Effector memory CD8-positive, alpha-beta T cell (primary cell): ENCODE measurements at places on chromosomes 2 and 18.
A peak's percentile ranks its signal among the peaks of the same experiment; 100 is the strongest.

DNA sequence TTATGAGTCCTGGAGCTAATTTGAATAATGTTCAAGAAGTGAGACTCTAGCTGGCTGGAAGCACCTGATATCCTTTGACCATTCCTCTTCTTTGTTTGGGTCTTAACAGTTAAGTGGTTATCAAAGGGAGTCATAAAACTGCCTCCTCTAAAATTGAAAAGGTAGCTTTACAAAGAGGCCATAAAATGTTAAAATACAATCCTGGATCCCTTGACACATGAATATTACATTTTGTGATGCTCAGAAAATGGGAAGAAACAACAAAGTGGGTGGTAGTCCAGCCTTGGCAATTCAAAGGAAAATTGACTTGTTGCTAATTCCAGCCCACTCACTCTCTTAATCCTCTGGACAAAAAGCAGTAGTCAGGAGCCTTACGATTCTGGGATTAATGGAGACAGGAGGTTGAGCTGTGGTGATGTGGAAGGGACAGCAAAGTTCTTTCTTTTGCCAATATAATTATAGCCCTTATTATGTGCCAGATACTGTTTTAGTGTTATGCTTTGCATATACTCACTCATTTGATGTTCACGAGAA is 339.2 kb downstream of the PDE11A start:
- H3K27me3 ChIP-seq, result peaks cover 78% of the 10 kb centered on the region
- DNase-seq, result no peak
- no peak overlapping the region for H3K4me3 ChIP-seq

DNA sequence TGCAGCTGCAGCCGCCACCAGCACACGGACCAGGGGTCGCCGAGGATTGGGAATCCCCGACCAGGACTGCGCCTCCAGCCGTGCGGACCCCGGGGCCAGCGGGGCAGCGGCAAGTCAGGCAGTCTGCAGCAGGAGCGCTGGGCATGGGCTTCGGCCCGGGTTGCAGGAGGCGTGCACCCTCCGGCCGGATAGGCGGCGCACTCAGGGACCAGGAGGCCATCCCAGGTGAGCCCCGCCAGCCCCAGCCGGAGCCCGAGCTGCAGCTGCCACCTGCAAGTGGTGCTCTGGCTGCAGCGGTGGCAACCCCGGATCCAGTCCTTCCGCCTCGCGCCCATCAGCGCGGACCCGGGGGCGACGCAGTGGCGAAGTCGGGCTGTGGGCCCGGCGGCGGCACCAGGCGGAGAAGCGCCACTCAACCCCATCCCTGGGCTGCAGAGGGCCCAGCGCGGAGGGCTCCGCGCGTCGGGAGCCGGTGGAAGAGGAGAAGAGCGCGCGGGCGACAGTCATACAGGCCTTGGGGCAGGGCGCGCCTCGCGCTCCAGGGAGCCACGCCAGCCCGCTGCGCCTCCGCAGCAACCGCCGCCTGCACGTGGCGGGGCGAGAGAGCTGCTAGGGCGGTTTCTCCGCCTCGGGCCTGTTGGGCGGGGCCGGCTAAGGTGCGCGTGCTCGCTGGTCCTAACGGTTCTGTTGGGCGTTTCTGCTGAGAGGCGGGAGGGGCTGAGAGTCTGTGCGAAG is 73.8 kb downstream of the RPIA start:
- H3K36me3 ChIP-seq, result no peaks in the 10 kb centered on the region
- H3K4me1 ChIP-seq, result no peaks in the 10 kb centered on the region
- H3K4me3 ChIP-seq, result peak overlapping the region; percentile 18

DNA sequence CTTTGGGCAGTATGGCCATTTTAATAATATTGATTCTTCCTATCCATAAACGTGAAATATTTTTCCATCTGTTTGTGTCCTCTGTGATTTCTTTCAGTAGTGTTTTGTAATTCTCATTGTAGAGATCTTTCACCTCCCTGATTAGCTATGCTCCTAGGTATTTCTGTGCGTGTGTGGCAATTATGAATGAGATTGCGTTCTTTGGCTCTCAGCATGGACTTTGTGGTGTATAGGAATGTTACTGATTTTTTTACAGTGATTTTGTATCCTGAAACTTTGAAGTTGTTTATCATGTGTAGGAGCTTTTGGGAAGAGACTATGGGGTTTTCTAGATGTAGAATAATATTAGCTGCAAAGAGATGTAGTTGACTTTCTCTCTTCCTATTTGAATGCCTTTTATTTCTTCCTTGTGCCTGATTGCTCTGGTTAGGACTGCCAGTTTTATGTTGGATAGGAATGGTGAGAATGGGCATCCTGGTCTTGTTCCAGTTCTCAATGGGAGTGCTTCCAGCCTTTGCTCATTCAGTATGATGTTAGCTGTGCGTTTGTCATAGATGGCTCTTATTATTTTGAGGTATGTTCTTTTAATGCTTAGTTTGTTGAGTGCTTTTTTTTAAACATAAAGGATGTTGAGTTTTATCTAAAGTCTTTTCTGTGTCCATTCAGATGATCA is 27.0 kb upstream of the THUMPD2 start:
- peaks cover 11% of the 10 kb centered on the region for H3K27me3 ChIP-seq
- no peak for DNase-seq
- no peak overlapping the region for H3K4me3 ChIP-seq
- no peak overlapping the region for H3K27ac ChIP-seq
- H3K36me3 ChIP-seq, result no peaks in the 10 kb centered on the region

DNA sequence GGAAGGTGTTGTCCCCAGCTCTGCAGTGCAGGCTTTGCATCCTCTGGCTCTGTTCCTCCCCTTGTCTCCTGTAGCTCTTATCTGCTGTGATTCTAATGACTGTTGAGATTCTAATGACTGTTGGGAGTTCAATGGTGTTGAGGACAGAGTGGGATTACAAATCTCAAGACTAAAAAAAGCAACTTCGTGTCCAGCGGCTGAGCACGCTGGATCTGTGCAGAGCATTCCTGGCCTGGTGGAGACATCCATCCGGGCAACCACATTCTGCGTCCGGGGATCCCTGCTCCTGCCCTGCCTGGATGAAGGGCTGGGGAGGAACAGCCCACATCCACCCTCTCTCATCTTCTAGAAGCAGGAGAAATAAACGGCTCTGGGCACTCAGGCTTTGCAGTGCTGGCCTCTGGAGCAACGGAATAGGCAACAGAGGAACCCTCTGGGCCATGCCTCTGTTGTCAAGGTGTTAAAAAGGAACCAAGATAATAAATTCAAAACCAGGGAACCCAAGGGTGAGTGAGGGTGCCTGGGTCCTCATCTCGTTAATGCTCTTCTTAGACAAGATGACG is 106.7 kb upstream of the ASB18 start:
- H3K27me3 ChIP-seq, result peaks cover 72% of the 10 kb centered on the region
- H3K4me1 ChIP-seq, result peaks cover 26% of the 10 kb centered on the region
- no peak overlapping the region for H3K27ac ChIP-seq

DNA sequence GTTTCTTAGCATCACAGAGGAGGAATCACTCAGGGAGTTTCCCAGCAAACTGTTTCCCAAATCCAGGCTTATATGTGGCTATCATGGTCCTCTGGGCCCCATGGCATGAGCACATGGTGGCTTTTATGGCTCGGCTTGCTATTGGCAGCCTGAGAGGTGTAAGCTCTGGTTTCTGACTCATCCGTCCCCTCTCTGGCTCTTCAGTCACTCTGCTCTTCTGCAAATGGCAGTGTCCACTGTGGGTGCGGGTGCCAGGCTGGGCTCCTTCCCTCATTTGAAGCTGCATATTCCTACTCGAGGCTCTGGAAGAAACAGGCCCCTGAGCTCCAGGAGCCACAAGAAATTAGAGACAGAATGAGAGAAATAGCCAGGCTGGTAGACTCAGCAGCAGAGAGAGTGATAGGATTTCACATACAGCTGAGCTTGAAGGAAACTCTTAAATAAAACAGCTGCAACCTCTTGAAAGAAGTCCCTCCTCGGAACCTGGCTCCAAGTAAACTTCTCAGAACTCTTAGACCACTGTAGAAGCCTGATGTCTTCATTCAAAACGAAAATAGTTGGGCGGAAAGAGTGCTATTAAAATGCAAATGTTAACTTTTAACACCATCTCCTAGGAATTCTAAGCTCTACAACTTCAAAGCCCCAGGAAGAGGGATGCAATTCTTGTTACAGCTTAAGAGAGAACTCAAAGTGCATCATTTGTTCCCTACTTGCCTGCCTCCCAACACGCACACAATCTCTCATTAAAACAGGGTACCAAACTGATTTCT is 212.6 kb upstream of the SP5 start:
- no peaks in the 10 kb centered on the region for H3K36me3 ChIP-seq
- H3K27me3 ChIP-seq, result peaks cover 20% of the 10 kb centered on the region
- DNase-seq, result no peak
- peaks cover 10% of the 10 kb centered on the region for H3K4me1 ChIP-seq
- no peak overlapping the region for H3K27ac ChIP-seq

GRCh38 chr2:203873461-203873860 is 5.9 kb downstream of the CTLA4 start:
- no peak for DNase-seq
- no peak overlapping the region for H3K27ac ChIP-seq
- no peaks in the 10 kb centered on the region for H3K27me3 ChIP-seq
- H3K36me3 ChIP-seq, result peaks cover 18% of the 10 kb centered on the region

- no peaks in the 10 kb centered on the region for H3K36me3 ChIP-seq
- no peak overlapping the region for H3K4me3 ChIP-seq
- no peaks in the 10 kb centered on the region for H3K27me3 ChIP-seq
- no peak for DNase-seq
- peak overlapping the region; percentile 5 for H3K27ac ChIP-seq
Observed at GRCh38 chr2:152613235-152613634, 104.0 kb downstream of the PRPF40A start.

- DNase-seq, result no peak
- H3K4me3 ChIP-seq, result no peak overlapping the region
- H3K27me3 ChIP-seq, result no peaks in the 10 kb centered on the region
- peak overlapping the region; percentile 39 for H3K27ac ChIP-seq
- peaks cover 12% of the 10 kb centered on the region for H3K36me3 ChIP-seq
Observed at GRCh38 chr2:238423561-238424312, 3.0 kb upstream of the ASB1 start.

DNA sequence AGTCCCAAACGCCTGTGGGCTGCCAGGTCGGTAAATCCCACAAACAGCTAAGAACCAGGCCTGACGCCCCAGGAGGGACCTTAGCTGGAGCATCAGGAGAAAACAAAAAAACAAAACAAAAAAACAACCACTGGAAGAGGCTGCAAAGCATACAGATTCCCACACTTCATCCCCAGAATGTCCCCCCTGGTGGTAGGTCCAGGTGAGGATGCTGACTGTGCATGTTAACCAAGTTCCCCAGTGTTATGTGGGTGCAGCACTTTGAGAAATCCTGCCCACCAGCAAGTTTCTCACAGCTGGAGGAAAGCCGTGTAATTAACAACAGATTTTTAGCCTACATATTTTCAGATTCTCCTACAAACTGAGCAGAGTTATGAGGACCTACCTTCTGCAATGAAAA is 15.1 kb downstream of the ST3GAL5 start:
- DNase-seq, result no peak
- no peak overlapping the region for H3K27ac ChIP-seq

DNA sequence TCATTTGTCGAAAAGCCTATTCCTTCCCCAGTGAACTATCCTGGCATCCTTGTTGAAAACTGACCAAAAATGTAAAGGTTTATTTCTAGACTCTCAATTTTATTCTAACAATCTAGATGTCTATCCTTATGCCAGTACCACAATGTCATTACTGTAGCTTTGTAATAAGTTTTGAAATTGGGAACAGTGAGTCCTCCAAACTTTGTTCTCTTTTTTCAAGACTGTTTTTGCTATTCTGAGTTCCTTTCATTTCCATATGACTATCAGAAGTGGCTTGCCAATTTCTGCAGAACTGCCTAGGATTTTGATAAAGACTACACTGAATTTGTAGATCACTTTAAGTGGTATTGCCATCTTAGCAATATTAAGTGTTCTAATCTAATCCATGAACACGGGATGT is 9.7 kb downstream of the STARD7 start:
- no peaks in the 10 kb centered on the region for H3K27me3 ChIP-seq
- peaks cover 61% of the 10 kb centered on the region for H3K4me1 ChIP-seq
- DNase-seq, result no peak
- no peak overlapping the region for H3K4me3 ChIP-seq

DNA sequence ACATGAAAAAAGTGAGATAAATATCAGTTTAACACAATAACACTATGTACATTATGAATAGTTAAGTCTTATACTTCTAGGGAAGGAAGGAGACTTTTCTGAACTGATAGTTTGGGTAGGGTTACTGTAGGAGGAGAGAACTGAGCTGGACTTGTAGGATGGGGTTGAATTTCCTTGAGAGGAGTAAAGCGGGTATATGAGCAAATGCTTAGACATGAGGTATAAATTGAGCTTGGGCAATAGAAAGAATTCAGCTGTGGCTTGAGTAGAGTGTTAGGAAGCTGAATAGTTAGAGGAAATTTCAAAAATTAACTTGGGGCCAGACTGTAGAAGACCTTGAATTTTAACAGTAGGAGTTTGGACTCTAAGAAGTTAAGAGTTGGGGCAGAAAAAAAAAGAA is 45.1 kb downstream of the LCLAT1 start:
- H3K36me3 ChIP-seq, result no peaks in the 10 kb centered on the region
- H3K4me3 ChIP-seq, result no peak overlapping the region
- H3K27ac ChIP-seq, result no peak overlapping the region
- H3K4me1 ChIP-seq, result peaks cover 41% of the 10 kb centered on the region

DNA sequence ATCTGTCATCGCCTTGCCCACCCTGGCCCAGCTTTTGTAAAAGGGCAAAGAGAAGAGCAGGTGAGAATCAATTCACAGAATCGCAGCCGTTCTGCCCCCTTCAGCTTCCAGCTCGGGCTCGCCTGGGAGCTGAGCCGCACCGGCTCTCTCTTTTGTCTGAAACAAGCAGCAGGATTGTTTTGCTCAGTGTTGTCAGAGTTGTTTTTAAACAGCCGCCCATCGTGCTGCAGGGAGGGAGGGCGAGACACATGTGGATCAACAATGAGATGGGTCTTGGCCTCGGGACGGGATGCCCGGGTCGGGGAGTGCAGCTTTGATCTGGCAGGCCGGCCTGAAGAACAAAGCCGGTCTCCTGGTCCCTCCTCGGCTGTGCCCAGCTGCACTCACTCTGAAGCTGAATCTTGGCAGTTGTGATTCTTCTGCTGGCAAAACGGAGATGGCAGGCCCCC is 39.7 kb upstream of the HDAC4 start:
- H3K4me1 ChIP-seq, result peaks cover 28% of the 10 kb centered on the region
- H3K4me3 ChIP-seq, result peak overlapping the region; percentile 74
- H3K27me3 ChIP-seq, result peaks cover 45% of the 10 kb centered on the region
- H3K27ac ChIP-seq, result no peak overlapping the region
- no peak for DNase-seq

DNA sequence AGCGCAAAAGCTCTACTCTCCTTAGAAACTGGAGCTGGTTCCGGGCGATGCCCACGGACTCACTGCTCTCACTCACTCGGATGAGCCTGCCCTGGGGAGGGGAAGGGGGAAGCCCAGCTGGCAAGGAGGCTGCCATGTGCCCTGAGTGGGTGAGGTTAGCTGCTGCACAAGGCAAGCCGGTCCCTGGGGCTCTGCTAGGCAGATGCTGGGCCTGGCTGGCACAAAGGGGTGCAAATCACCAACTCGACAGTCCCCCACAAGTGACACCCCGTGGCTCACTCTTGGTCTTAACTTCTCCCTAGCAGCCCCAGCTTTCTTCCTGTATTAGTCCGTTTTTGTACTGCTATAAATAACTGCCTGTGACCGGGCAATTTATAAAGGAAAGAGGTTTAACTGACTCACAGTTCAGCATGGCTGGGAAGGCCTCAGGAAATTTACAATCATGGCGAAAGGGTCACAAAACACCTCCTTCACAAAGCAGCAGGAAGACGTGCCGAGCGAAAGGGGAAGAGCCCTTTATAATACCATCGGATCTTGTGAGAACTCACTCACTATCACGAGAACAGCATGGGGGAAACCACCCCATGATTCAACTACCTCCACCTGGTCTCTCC is 33.2 kb downstream of the ADCY3 start:
- no peaks in the 10 kb centered on the region for H3K36me3 ChIP-seq
- H3K4me3 ChIP-seq, result no peak overlapping the region
- H3K27ac ChIP-seq, result peak overlapping the region; percentile 83
- H3K27me3 ChIP-seq, result no peaks in the 10 kb centered on the region
- H3K4me1 ChIP-seq, result peaks cover 10% of the 10 kb centered on the region
